ENCODE measurements at places on chromosomes 6 and 20.

GRCh38 chr20:52290569-52290968, 99.0 kb upstream of the ZFP64 start:
- peak; percentile 38 for DNase-seq

DNA sequence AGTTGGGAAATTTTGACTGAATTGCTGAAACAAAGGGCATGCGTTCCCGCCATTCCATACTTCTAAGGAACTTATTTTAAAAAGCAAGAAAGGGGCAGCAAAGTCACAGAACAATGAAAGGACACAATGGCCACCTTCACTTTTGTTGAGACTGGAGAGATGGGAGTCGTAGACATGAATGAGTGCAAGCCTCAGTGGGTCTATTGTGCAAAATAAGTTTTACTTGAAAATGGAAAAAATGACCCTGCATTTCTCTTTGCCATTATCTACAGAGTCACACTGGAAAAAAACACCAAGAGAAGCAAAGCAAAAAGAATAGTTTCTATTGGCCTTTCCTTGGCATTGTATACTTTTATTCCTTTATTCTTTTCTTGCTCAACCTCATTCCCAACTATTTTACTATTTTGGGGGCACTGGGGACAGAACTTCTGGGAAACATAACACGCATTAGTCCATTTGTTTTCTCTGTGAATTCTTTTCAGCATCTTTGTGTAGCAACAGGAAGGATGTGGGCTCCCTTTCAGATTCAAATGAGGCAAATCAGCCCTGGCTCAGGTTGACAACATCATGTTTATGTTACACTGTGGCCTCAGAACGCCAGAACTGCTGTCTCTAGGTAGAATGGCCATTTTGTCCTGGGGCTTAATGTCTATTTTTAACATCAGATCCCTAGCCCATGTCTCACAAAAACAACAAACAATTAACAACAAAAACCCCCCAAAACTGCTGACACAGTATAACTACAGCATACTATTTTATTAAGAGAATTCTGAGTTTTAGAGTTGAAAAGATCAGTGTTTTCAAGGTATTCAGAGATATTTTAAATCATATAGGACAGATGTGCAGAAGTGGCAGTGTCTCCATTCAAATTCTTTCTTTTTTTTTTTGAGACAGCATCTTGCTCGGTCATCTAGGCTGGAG, 122.2 kb downstream of the FYN start:
- DNase-seq, result peak; percentile 54

DNA sequence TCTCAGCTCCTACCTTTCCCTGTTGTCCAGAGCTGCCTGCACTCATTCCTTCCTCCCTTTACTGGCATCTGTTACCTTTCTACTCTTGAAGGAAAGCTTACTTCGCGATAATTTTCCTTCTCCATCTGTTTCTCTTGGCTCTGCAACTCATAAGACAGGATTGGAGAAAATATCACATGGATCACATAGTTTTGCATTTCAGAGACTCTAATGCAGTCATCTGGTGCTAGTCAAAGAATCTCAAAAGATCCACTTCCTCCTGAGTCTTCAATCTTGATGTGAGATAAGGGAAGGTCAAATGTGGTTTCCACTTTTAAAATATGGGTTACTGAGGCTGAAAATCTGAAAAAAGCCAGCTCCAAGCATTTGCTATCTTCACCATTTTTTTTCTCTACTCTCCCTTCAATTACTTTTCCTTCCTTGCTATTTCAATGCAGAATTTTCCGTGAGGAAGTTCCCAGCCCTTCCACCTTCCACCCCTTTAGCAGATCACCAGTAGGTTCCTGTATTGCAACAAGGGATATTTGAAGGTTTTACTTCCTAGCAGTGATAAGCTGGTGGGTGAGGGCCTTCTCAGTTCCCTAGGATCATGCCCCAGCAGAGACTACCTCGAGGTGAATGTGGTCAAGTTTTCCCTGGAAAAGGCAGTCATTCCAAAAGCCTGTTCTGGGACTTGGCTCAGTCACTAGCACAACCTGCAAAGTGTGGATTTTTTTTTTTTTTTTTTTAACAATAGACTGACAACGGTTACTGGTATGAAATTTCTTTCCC, 62.8 kb upstream of the LRRC1 start:
- no peak for DNase-seq

GRCh38 chr6:111909238-111909637, 36.0 kb upstream of the FYN start:
- DNase-seq, result no peak

DNA sequence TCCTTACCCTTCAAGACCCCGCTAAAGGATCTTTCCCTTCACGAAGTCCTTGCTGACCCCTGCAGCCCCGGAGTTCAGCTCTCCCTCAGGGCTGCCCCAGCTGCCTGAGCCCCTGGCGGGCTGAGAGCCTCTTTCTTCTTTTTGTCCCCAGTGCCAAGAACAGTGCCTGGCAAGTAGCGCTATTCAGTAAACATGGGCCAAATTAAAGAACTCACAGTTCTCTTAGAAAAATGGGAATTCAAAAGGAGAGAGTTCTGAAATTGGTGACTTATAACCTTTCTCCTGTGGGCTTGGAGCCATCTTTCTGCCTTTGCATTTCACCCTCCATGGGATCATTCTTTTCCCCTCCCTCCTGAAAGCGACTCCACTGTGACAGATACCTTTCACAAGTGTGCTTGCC, 227.2 kb downstream of the TMEM242 start:
- DNase-seq, result no peak

- DNase-seq, result no peak
These were observed 129.9 kb upstream of the ARID1B start for GRCh38 chr6:156647140-156647784.

GRCh38 chr6:26124781-26125685, 37.8 kb downstream of the HFE start:
- DNase-seq, result peak; percentile 26

DNA sequence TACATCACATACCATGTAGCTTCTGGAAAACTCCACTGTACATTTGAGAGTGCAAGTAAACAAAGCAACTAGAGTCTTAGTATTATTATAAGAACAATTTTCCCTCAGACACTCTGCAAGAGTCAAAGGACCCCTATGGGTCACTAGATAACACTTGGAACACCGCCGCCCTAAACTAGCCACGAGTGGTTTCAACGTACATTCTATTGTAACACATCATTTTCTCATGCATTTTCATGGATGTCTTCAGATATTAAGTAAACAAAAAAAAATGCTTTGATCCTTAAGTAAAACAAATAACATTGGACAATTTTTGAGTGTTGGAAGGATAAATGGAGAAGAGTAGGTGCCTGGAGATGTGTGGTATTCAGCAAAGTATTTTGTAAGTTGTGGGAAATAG, 3.2 kb upstream of the RNF146 start:
- no peak for DNase-seq

- DNase-seq, result no peak
These were observed 92.5 kb upstream of the E2F3 start for GRCh38 chr6:20309186-20309585.

- DNase-seq, result peak; percentile 59
These were observed 335.8 kb upstream of the NT5E start for GRCh38 chr6:85113934-85114580.

DNA sequence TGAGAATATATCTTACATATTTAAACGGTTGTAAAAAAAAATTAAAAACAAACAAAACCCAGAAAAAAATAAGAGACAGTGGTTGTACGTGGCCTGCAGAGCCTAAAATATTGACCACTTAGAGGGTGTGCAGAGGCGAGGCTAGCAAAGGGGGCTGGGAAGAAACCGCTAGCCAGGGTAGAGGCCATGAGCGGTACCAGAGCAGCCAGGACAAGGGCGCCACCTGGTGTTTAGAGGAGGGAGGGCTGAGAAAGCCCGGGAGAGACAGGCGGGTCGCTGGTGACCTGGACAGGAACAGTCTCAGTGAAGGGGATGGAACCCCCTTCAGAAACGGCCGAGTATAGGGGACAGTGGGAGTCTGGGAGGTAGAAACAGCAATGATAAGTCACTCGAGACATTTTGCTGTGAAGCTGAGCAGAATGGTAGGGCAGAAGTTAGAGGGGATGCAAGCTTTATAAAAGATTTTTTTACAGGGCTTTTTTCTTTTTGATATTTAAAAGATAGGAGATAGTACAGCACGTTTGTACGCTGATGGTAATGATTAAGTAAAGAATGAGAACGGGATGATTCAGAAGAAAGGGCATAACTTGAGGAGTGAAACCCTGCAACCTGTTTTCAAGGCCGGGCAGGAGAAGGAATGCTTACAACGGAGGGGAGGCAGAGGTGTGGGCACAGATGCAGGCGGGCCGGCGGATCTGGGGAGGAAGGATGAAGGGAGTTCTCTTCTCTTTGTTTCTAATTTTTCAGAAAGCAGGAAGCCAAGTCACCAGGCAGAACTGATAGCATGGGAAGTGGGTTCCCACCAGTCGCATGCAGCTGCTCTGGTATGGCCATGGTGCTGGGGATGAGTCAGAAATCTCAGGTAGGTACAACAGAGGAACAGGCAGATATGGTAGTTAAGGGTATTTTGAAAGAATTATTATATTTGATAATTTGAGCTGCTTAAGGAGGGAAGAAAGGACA, 76.2 kb downstream of the FAM229B start:
- peak; percentile 56 for DNase-seq

GRCh38 chr20:58352468-58352867, 36.6 kb upstream of the VAPB start:
- DNase-seq, result no peak

GRCh38 chr6:14189074-14189473, 71.5 kb downstream of the CD83 start:
- DNase-seq, result no peak

DNA sequence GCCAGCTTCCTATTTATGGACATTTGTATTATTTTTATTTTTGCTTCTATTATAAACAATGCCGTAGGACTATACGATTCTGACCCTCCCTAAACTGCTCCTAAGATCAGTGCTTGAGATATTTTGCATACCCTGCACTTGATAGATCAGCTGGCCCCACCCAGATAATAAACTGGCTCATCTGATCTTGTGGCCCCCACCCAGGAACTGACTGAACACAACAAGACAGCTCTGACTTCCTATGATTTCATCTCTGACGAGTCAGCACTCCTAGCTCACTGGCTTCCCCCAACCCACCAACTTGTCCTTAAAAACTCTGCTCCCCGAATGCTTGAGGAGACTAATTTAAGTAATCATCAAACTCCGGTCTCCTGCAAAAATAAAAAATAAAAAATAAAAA, 34.9 kb upstream of the TFAP2A start:
- DNase-seq, result no peak

GRCh38 chr20:20414640-20415220, 46.8 kb downstream of the INSM1 start:
- no peak for DNase-seq

DNA sequence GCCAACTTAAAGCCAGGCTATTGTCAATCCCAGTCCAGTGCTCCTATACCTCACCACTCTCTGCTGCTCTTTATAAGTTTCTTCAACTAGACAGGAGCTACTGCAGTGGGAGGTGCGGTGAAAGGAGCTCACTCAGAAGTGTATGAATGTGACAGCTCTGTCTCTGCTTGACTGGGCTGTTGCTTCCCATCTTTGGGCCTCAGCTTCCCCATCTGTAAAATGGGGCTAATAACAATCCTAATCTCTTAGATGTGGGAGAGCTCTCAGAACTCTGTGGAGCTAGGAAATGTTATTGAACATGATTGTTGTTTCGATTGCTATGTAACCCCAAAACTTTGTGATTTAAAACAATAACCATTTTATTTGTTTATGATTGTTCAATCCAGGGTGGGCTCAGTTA, 8.4 kb upstream of the RALY start:
- DNase-seq, result no peak

DNA sequence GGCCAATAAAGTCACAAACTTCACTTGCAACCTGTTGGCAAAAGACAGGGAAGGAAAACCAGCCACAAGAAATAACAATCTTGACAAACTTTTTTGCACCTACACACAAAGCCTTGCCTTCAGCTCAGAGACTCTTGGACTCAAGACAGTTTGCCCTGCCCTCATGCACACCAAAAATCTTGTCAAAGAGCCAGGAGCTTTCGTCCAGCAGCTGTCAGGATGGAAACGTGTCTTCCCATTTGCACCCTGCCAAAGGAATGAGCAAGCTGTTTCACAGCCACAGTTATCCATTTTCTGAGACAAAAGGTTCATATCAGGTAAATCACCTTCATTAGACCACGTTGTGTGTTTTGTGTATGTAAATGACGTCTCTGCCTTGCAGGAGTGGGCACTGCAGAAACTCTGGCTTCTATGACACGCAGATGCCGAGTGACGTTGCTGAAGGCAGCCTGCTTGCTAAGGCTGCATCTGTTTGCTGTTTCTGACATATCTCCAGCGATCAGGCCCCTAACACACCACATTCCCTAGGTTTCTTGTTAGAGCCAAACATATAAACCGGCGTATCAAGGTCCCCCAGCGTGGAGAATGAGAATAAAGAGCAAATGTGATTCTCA, 193.4 kb downstream of the SYNDIG1 start:
- no peak for DNase-seq

- no peak for DNase-seq
These were observed 11.4 kb upstream of the C6orf141 start for GRCh38 chr6:49539102-49539501.

DNA sequence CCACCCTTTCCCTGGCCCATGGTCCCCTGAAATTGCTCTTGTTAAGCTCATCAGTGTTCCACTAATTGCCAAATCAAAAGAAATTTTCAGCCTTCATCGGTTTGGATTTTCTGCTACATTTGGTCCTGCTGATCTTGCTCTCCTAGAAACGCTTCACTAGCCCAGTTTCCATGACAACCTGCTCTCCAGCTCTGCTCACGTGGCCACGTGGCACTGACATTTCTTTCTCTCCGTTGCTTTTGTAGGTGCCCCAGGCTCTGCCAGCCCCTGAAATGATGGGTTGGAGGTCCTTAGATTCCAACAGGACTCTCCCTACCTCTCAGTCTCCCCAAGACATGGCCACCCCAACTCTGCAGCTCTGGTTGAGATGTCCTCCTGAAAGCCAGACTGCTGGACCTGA, 45.8 kb upstream of the NNAT start:
- DNase-seq, result no peak

GRCh38 chr6:139979021-139979725, 604.7 kb upstream of the CITED2 start:
- no peak for DNase-seq

- no peak for DNase-seq
These were observed 3.9 kb upstream of the REV3L start for GRCh38 chr6:111486921-111487320.

DNA sequence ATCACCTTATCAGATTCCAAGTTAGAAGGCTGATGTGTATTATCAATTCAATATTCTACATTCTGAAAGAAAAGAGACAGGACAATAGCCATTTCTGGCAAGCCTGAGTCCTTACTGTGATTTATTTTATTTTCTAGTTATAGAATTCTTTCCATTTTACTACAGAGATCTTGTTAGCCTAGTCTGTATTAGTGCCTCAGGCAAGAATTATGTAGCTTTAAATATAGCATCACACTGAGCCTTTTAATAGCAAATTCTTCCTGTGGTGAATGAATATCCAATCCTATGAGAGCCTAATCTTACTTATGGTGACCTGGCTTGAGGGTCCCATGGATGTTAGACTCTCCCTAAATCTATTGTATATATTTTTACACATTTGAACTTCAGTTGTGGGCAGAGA, 732.8 kb upstream of the CITED2 start:
- DNase-seq, result no peak
